ENCODE measurements at places on chromosomes 16 and 17.

- DNase-seq = no peak
Observed at GRCh38 chr17:17843096-17843495, 6.3 kb upstream of the SREBF1 start.

- DNase-seq = no peak
Observed at GRCh38 chr17:15257258-15257788, 7.8 kb downstream of the PMP22 start.

GRCh38 chr17:67922503-67922902 lies 73.8 kb downstream of the C17orf58 start:
- no peak for DNase-seq

- DNase-seq = no peak
Observed at GRCh38 chr17:56441308-56441707, 152.2 kb upstream of the NOG start.

DNA sequence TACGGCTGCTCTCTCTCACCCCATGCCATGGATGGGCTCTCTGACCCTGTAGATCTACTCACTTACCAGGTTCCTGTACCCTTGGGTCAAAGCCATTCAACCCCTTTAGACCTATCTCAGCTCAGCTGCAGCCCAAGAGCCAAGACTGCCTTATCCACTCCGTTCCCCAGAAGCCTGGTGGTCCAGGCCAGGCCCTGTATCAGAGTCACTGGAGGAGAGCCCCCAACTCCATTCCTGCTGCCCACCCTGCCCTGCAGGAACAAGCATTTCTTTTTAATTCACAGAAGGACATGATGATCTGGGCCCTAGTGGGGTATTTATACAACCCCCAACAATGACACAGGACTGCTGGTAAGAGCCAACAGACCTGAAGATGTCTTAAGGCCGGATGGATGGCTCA lies 76.8 kb downstream of the AIPL1 start:
- no peak for DNase-seq

DNA sequence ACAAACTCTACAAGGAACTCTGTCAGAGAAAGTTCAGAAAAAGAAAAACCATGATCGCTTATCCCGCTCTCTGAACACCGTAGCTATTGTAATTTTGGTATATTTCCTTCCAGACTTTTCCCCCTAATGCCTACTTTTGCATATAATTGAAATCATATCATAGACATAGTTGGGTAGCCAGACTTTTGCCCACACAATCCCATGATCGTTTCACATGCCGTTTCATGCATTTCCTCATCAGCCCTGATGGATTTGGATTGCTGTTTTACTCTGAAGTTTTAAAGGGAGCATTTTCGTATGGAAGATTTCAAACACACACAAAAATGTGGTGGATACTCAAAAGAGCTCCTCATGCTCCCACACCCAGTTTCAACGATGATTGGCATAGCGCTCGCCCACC lies 31.3 kb downstream of the COX4I1 start:
- no peak for DNase-seq

DNA sequence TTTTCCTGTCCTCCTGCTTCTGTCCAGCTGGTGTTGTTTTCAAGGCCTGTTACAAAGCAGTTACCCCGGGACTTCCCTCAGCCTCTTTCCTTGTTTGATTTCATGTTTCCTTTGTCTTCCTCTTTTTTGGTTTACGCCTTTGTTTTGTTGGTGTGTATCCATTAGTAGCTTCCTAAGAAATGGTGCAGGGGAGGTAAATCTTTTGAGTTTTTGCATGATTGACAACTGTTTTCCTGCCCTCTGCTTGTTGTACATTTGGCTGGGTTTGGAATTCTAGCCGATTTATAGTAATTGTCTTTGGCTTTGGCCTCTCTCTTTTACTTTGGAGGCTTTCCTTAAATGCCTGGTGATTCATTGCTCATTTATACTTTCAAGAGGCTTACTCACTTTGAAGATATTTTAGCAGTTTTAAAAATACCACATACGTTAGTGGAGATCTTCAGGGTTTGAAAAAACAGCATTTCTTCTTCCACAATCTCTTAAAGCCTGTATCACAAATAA lies 32.8 kb downstream of the DNAH2 start:
- DNase-seq = no peak

DNA sequence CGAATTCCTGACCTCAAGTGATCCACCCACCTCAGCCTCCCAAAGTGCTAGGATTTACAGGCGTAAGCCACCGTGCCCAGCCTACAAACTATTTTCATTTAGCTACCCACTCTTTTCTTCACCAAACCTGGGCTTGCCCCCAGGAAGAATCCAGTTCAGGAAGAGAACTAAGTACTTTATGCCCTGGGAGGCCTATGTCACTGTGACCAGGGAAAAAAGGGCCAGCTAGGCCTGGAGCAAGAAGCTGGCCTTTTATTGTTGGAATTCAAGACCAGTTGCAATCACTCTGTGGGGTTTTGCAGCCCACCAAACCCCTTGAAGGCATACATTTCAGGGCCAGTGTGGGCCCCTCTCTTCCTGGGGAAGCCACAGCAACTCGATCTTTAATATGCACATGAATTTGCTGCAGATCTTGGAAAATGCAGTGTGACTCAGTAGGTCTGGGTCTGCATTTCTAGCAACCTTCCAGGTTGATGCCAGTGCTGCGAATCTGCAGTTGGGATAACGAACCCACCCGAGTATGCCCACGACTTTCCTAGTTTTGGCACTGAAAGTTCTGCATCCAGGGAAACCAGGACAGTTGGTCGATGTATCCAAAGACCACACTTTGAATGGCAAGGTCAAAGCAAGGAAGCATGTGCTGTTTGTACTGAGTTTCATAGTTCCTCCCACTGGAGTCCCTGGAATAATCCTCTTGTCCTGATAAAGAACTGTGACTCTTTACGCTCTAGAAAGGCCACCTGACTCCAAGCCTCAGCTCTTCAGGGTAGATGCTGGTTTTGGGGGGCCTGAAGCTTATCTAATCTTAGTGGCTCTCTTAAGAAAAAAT lies 7.2 kb upstream of the MRPS23 start:
- DNase-seq = no peak

DNA sequence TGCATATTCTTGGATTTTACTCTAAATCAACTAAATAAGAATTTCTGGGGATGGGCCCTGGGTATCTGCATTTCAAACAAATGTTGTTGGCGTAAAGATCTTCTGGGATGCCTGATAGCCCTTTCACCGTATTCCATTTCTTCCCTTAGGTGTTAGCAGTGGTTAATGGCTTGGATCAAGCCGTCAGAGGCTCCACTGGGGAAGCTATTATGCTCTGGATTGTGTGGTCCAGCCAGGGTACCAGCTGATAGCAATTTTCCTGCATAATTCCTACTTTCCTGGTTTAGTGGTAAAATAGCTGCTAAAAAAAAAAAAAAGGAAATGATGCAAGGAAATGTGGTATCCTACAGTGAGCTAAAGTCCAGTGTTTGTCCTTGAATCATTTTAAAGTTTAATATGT lies 365.1 kb downstream of the CDH8 start:
- no peak for DNase-seq

DNA sequence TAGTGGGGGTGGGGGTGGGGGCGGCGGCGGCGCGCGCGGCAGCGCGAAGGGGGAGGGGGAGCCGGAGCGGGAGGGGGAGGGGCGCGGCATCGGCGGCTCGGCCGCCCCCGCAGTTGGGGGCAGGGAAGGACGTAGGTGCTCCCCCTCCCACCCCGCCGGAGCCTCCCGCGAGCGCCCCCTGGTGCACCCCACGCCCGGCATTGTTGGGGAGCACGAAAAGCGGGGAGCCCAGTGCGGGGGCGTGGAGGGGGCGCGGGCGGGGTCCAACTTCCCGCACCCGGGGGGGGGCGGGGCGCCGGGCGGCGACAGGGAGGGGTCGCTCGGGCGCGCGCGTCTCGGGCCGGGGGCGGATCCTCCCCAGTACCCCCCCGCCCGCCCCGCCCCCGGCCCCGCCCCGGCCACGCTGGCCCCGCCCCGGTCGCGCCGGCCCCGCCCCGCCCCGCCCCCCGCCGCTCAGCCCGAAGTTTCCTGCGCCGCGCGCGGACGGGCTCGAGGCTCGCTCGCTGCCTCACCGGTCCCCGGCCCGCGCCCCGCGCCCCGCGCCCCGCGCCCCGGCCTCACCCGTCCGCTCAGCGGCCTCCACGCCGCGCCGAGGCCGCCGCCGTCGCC lies at the start of gene CACNA1H:
Gene CACNA1H, plus strand, starts transcription at position 456 of the 609 bp plus-strand sequence. CDS start 632 bp downstream, outside the sequence.
- DNase-seq = no peak

DNA sequence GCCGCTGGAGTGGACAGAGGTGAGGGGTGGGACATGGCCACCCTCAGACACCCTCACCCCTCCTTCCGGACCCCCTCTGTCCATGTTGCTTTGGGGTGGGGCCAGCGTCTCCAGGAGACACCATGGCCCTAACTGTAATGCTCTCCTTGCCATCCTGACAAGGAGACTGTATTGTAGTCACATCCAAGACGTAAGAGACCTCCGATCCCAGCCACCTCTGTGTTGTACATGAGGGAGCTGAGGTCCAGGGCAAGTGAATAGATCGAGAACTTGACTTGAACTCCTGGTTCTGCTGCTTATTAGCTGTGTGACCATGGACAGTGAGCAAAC lies 30.2 kb downstream of the POLR3E start:
- no peak for DNase-seq

GRCh38 chr16:49701789-49702494 lies 154.0 kb downstream of the ZNF423 start:
- peak; percentile 65 for DNase-seq

GRCh38 chr17:81733507-81734404 lies 21.7 kb downstream of the SLC25A10 start:
- no peak for DNase-seq

DNA sequence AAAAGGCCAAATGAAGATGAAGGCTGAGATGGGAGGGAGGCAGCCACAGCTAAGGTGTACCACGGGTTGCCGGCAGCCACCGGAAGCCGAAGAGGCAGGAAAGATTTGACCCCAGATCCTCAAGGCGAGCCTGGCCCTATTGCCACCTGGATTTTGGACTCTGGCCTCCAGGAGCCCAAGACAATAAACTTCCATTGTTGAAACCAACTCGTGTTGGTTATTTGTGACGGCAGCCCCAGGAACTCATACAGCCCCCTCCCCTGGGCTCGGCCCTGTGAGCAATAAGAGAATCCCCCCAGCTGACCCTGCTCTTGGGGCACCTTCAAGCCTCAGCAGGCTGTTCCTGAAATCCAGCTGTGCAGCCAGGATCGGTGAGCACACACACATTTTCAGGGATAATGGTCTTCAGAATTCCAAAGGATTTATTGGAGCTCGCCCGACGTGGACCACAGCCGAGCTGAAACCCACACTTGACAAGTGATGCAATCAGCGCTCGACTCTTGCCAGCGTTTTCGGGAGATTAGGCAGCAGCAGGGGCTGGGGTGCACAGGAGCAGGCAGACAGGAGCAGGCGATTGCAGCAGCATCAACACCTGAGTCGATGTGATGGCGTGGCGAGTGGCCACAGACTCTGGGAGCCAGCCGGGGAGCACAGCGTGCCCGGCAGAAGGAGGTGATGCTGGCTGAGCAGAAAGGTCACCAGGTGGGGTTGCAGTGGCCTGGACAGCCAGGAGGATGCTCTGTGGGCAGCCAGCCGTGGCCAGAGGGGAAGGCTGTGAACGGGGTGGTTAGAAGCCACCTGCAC lies 22.4 kb upstream of the CBX4 start:
- DNase-seq = no peak

DNA sequence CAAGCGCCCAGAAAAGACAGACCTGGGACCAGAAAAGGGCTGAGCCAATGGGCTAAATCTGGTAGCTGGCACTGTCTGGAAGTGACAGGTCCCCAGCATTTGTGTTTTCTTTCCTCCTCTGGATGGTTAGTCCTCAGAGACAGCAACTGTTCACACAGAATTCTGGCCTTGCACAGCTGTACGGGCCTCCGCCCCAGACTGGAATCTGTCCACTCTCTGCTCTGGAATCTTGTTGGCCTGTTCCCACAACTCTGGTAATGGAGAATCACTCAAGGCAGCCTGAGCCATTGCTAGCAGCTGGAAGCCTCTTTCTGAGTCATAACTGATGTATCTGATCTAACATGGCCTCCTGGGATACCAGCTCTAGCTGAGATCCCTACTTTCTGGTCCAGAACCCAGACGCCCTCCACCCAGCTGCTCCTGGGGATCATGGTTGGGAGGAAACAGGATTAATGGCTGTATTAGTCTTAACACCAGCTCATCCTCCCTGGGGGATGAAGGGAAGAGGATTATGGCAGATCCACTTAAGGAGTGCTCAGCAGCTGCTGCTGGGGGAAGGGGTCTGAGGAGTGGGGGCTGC lies 9.1 kb downstream of the ZNF668 start:
- peak; percentile 66 for DNase-seq

GRCh38 chr17:19370493-19370960 lies 7.8 kb upstream of the MAPK7 start:
- no peak for DNase-seq

DNA sequence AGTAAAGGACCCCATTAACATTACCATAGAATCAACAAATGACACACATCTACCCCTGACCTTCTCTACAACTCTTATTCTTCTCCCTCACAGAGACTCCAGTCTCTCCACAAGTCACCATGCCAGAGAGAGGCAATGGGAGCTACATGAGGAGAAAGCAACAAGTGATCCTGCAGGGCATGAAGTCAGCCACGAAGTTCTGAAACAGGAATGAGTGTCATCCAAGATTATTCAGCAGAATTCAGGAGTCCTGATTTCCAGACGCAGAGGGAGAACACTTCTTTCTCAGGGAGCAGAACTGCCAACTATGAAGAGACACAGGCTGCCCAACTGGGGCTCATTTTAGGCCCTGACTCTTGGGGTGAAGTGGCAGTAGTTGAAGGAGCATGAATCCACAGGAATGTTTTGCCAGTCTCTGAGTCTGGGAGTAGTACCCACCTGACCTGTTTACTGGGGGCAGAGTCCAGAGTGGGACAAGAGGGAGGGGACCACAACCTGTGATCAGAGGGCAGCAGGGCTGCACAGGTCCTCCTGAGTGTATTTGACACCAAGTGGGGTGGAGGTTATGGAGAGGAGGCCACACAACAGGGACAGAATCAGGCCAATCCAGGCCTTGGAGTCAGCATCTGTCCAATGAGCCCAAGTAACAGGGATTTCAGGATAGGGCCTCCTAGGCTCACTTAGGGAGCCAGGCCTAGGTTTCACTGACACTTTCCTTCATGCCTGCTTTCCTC lies 2.4 kb upstream of the MTMR4 start:
- DNase-seq = no peak

DNA sequence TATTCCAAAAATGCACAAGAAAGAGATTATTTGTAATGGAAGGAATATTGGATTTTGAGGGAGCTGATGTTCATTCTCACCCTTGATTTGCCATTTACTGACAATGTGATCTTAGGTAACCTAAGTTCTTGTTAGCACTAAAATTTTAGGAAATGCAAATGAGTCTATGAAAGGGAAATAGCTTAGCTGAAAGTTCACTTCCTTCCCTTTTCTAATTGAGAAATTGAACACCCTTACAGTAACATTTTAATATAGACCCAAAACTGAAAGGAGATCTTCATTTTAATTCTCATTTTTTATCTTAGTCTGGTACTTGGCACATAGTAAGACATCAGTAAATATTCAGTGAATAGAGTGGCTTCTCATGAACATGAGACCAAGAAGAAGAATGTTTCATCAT lies 10.9 kb upstream of the WSB1 start:
- DNase-seq = no peak

All from smooth muscle cell of the brain vasculature (primary cell).